ENCODE measurements at places on chromosomes 3 and 15.

- DNase-seq = no peak
Observed at GRCh38 chr15:75051711-75052110, 28.3 kb downstream of the PPCDC start.

GRCh38 chr3:158097593-158098308 is 8.5 kb downstream of the SHOX2 start:
- peak; percentile 47 for DNase-seq

- no peak for DNase-seq
Observed at GRCh38 chr15:40114218-40114617, 5.5 kb upstream of the BMF start.

DNA sequence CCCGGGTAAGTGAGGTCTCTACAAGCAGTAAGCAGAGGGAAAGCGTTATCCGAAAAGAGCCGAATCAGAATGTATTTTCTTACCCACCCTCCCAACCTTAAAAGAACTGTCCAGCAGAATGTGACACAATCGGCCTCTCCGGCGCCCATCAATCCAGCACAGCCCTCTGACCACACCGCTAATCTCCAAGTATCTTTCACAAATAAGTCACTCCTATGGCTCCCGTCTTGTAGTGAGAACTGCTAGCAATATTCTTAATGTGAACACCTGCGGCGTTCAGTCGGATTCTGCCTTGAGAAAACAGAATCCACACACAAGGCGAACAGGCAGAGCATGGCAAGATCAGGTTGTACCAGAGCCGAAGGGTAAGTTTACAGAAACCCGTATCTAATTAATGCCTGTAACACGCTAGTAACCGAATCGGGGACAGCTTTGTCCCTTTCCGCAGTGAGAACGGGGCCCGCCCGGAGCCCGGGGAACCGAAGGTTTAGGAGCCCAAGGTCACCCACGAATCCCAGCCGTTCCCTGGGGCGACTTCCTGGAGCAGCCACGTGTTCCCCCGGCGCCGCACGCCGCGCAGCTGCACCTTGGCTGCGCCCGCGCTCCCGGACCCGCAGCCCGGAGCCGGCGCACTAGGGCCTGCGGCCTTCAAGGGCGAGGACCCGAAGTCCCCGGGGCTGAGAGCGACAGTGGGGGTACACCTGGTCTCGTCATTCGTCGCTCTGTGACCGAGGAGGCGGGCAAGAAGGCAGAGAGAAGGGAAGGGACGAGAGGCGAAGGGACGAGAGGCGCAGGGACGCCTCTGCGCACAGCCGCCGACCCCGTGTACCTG is 672 bp downstream of the TFRC start:
- peak; percentile 52 for DNase-seq

DNA sequence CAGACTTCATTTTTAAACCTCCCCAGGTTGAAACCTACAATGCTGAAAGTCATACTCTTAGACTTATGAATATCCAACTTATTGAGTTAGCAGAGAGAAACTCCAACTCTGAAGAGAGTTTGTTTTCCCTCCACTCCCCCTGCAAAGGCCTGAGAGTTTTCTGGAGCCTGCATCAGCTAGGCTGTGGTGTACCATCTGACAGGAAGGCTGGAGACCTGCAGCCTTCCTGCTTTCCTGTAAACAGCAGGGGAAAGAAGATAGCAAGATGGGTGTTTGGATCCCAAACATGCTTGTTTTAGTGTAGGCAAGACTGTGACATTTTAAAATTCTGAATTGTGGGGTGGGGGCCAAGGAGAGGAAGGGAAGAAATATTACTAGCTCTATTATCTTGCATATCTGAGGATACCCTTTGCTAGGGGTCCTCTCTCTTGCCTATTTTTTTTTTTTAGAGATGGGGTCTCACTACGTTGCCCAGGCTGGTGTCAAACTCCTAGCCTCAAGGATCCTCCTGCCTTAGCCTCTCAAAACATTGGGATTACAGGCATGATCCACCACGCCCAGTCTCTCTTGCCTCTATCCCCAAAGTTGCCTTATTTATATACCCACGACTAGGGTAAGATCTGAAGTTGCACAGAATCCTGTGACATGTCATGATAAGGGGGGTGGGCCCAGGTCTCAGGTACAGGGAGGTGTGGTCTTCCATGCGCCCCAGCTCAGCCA is 51.0 kb upstream of the USP3 start:
- no peak for DNase-seq

- no peak for DNase-seq
Observed at GRCh38 chr3:140129768-140130284, 194.8 kb downstream of the CLSTN2 start.

DNA sequence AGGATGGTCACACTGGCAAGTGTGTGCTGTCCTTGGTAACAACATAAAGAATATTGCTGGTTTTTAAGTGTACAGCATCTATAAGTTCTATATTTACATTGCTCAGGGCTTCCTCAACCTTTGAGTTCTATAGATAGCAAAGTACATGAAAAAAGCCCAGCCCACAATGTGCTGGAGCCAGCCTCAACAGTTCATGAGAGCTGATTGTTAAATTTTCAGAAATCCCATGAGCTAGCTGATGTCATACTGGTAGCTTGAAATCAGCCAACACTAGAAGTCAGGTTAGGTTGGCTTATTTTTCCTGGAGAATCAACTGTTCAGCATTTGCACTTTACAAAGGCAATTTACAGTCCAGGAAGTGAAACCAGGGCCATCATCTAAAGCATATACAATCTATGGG is 102.8 kb downstream of the STRIT1 start:
- DNase-seq = no peak

Data from NCI-H187 (cell line).